ENCODE measurements at places on chromosomes 7 and 10. TPM values are rescaled to one million over a fixed set of nuclear protein-coding genes. Genes with fewer than 3 reads are reported as not detected.

The DYNC1I1 gene
- total RNA-seq = 3.3 TPM

The VAX1 gene
- total RNA-seq = not detected

The SPDYE8 gene
- not detected for total RNA-seq

The AKR1C3 gene
- total RNA-seq = 4.8 TPM

The MGAM2 gene
- total RNA-seq = not detected

The NXPH1 gene
- not detected for total RNA-seq
